Ammon's horn (tissue), 1 donor: ENCODE measurements at places on chromosomes 5 and 9.

DNA sequence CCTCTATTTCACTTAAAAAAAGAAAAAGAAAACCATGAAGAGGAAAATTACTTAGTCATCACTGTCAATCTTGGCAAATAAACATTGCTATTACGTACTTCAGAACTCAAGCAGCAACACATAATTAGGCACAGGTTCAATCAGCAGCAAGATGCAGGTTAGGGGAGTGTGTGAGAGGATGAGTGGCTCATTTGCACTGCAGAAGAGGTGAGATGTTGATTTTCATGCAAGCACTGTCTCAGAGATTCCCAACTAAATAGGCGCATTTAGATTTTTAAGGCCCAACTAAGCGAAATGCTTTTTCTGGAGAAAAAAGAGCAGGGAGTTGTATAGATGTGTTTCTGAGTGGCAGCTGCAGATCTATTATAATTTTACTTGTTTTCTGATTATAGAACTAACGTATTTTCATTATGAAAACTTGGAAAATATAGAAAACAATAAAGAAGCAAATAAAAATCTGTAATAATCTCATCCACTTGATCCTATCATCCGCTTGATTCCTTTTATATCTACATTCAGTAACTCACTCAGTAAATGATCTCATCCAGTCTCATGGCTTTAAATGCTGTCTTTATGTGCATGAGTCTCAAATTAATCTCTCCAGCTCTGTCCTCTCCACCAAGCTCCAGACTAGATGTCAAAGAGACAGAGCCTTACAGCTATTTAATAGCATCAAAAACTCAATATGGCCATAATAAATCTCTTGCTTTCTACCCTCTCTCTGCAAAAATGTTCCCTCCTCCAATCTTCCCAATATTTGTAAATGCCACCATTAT is 162.5 kb downstream of the ZNF462 start:
- DNase-seq = no peak

DNA sequence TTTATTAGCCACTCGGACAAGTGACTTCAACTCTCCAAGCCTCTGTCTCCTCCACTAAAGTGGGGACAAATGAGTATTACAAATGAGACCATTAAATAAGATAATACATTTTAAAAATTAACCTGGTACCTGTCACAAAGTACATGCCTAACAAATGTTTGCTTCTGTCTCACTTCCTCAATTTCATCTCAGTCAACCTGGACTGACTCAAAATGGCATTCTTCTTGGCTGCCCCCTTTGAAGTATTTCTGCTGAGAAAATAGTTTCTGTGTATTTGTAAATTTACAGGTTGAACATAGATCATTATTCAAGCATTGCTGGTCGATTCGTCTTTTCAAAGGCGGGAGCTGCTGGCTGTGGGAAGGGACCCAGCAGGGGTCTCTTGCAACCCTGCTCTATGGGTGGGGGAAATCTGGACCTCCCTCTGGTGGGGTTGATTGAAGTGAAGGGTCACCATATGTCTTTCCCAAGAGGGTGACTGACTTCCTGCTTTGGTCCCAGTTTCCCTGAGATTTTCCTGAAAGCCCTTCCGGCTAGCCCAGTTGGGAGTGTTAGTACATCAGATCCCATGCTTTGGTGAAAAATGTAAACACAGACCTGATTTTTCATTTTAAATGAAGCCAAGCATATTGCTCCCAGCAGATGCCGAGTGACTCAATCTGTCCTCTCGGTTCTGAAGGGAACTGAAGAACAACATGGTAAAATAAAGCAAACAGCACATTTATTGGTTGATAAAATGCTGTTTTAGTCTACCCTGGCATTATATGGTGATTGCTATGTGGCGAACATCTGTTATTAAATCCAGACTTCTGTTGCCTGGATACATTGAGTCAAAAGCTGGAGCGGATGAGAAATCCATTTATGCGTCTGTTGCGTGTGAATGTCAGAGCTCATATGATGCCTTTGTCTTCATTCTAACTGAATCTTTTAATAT is 73.0 kb downstream of the KCNIP1 start:
- DNase-seq = peak; percentile 54

GRCh38 chr9:134187110-134187531 is 22.8 kb upstream of the RNU6ATAC start:
- DNase-seq = no peak

- peak; percentile 45 for DNase-seq
Measured at GRCh38 chr9:21096172-21096900, 18.6 kb upstream of the IFNB1 start.

DNA sequence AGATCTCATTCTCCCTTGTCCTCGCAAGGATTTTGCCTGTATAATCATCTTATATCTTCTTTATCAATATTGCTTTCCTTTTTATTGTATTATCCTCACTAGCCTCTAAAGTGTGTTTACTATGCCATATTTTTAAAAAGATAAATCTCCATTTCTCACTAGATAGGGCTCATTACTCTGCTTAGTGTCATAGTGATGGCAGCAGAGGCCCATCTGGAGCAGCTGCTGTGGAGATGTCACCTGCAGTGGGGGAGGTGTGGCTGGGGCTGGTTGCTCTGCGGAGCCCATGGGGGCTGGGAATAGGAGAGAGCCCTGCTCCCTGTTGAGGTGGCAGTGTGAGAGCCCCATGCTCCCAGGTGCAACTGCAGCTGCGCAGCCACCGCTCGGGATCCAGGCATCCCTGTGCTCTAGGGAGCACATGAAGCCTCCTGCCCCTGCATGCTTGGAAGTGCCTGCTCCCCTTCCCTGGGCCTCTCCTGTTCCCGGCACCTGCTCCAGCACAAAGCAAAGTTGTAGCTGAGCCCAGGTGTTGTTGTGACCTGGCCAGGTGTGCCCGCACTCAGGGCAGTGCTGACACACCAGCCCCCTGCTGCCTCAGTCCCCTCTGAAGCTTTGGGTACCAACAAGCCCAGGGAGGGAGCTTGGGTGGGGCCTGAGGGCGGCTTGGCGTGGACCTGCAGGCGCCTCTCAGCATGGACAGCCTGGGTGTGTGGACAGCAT is 144.6 kb upstream of the MRPS30 start:
- no peak for DNase-seq

- peak; percentile 58 for DNase-seq
Measured at GRCh38 chr5:69030358-69031062, 63.3 kb upstream of the SLC30A5 start.

- DNase-seq = no peak
Measured at GRCh38 chr9:131382850-131383729, 10.8 kb upstream of the PRRC2B start.

GRCh38 chr5:83405662-83406061 is 65.9 kb upstream of the VCAN start:
- DNase-seq = no peak

GRCh38 chr5:2537378-2538145 is 213.9 kb downstream of the IRX2 start:
- no peak for DNase-seq

DNA sequence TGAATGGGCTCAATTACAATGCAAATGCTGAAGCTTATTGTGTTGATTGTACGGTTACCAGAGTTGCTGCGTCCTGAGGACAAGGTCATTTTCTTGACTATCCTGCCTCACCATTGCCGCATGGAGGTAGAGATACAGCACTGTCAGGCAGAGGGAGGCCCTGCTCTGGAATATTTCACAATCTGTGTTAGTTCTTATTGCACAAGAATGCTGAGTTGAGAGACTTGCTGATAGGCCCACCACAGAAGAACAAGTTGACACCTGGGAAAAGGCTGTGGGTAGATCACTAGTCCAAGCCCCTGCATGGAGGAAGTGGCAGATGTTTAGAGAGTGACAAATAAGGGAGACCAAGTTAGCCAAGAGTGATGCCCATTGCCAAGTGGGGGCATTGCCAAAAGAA is 344.5 kb upstream of the ITGA1 start:
- DNase-seq = no peak

GRCh38 chr9:93286252-93287188 is 102.6 kb downstream of the WNK2 start:
- DNase-seq = no peak

DNA sequence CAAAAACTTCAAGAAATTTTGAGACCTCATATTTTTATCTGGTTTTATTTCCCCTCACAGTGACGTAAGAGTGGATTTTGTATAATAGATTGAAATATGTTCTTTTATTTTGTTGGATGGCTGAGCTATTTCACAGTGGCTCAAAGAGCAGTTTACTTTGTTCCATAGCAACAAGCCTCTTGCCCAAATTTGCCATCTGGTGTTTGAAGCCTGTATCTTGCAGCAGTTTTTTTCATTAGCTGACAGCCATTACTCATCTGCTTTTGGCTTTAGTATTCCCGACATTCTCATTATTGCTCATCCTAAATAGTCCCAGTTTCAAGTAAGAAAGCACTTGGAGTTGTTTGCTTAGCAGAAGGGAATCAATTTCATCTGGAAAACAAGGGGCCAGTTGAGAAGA is 36.3 kb downstream of the GDA start:
- peak; percentile 56 for DNase-seq

DNA sequence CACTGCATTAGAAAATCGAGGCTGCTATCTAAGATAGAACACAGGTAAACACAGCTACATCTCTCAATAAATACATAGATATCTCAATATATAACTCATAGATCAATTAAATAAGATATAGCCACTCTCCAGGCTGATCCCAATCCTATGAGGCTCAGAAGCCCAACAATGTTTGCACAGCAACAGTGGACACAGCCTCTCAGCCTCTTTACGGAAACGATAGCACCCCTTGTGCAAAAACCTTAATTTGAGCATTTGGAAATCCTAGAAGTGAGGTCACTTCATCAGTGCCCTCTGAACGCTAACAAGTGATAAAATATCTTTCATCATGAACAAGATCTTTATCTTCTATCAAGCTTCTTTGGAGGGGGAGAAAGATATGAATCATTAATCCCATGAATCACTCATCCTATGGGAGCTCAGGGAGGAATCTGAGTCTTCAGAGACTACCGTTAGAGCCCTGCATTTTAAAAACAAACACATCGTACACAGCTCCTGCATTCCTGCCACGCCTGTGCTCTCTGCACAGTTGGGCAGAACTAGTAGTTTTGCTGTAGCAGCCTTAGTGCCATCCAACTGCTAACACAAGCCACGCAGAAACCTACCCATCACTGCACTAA is 71.4 kb downstream of the MED27 start:
- DNase-seq = no peak

GRCh38 chr5:92889140-92889539 is 691.9 kb downstream of the NR2F1-AS1 start:
- no peak for DNase-seq

- no peak for DNase-seq
Measured at GRCh38 chr5:110402562-110402961, 323.9 kb downstream of the TMEM232 start.
